ENCODE measurements at places on chromosomes 16 and 17.

- no peak for DNase-seq
These were observed 13.7 kb upstream of the OSGIN1 start for GRCh38 chr16:83939266-83939855.

DNA sequence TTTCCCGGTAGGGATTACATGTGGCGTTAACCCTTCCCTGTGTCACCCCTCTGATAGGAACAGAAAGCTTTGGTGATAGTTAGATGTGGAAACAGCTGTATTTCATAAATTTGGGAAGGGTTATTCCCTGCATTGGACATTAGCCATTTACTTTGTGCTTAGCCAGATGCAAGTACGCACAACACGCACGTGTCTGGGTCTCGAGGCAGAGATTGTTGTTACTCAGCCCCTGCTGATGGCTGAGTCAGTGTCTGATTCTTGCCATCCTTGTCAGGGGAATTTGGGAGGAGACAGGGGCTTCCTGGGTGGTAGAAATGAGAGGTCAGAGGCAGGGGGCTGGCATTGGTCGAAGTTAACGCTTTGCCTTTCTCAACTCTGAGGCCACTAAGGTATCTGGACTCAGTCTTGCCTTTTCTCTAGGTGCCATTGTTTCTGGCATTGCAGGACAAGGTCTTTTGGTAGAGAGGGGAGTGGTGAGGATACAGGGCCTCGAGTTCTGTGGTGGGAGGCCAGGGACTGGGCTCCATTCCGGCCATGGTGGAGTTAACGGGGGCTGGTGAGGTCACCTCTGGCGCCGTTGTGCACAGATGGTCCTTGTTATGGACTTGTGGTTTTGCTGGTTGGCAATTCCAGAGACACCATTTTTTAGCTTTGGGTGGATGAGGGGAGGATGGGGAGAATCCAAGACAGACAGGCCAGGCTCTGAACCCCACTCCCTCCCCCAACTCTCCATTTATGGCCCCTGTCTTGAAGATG lies 8.2 kb downstream of the MMP2 start:
- no peak for DNase-seq

DNA sequence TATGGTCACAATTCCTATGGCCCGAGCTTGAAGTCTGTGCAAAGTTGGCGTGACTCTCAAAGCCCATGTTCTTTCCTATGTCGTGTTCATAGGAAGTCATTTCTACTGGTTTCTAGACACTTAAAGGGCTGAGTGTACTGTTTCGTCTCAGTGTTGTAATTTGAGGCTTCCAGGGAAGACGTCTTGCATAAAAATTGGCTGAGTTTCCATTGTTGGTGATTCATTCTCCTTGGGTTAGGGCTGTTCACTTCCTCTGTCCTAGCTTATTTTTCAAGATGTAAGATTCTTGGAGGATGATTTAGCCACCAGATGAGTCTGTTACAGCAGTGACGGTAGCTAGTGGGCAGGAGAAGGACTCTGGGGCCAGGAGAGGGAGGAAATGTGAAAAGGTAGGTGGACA lies 43.1 kb downstream of the PIK3R5 start:
- DNase-seq, result no peak

- DNase-seq, result no peak
These were observed 229.3 kb downstream of the C16orf78 start for GRCh38 chr16:49602976-49603310.

DNA sequence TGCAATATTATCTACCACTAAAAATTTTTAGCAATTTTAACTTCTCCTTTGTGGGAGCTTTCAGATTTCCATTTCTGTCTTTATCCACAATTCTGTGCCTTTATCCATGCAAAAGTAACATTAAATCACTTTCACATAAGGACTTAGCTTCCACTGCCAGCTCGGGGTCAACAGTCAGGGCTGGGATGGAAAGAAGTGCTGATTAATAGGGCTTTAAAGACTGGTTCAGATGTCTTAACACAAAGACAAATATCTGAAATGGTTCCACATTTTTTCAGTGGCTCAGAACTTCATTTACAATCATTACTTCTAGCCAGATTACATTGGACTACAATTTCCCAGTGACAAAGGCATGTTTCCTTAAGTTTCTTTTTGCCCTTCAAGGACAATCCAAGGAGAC lies 191.8 kb upstream of the CPHXL start:
- no peak for DNase-seq

GRCh38 chr16:51290442-51291285 lies 139.6 kb upstream of the SALL1 start:
- no peak for DNase-seq

DNA sequence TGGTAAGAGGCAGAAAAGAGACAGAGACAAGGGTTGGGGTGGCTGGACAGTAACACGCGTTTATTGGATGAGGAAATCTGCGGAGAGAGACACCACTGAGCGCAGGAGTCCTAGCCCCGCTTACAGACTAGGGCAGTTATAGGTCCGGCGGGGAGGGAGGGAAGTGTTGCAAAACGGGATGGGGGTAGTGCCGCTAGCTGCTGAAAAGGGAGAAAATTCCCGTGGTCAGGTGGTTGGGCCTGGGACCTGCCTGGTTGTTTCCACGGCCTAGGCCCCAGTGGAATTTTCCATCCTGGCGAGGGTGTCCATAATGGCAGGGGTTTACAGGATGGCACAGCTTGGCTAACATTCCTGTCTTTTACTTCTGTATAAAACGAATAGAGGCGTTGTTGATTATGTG lies 5.5 kb upstream of the CPHXL2 start:
- no peak for DNase-seq

DNA sequence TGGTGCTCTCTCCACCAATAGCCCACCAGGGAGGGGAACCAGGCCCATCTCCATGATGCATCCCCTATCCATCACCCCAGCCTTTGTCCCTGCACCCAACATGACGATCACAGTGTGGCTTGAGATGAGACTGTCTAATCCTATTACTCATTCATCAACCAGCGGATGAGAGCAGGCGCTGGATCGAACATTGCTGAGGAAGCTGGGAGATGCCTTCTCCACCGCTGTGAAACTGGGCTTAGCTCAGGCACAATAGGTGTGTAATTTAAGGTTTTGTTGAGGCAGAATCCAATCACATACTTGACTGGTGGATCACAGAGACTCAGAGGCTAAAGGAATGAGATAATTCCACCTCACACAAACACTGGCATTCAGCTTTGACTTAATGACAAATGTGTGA lies 64.6 kb upstream of the IRX3 start:
- no peak for DNase-seq

- DNase-seq, result peak; percentile 74
These were observed 1.9 kb upstream of the PER1 start for GRCh38 chr17:8153957-8154607.

DNA sequence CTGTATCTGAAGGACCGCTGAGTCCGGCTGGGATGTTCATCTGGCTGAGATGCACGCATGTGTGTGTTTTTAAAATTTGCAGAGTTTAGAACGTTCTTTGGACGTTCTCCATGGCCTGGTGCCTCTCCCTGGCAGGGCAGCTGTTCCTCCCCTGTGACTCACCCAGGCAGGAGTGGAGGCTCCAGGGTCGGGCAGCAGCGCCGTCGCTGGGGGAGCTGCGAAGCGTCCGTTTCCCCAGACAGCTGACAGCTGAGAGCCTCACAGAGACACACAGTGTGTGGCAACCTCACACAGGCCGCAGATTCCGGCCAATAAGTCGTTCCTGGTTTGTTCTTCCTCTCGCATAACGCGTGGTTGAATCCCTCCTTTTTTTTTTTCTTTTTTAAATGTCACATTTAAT lies 80.6 kb downstream of the OR1D5 start:
- DNase-seq, result no peak

GRCh38 chr17:75685499-75685898 lies 18.4 kb downstream of the SAP30BP start:
- no peak for DNase-seq

GRCh38 chr17:57499648-57500049 lies 243.3 kb downstream of the MSI2 start:
- no peak for DNase-seq

GRCh38 chr16:2299915-2300192 lies 31.9 kb upstream of the RNPS1 start:
- no peak for DNase-seq

DNA sequence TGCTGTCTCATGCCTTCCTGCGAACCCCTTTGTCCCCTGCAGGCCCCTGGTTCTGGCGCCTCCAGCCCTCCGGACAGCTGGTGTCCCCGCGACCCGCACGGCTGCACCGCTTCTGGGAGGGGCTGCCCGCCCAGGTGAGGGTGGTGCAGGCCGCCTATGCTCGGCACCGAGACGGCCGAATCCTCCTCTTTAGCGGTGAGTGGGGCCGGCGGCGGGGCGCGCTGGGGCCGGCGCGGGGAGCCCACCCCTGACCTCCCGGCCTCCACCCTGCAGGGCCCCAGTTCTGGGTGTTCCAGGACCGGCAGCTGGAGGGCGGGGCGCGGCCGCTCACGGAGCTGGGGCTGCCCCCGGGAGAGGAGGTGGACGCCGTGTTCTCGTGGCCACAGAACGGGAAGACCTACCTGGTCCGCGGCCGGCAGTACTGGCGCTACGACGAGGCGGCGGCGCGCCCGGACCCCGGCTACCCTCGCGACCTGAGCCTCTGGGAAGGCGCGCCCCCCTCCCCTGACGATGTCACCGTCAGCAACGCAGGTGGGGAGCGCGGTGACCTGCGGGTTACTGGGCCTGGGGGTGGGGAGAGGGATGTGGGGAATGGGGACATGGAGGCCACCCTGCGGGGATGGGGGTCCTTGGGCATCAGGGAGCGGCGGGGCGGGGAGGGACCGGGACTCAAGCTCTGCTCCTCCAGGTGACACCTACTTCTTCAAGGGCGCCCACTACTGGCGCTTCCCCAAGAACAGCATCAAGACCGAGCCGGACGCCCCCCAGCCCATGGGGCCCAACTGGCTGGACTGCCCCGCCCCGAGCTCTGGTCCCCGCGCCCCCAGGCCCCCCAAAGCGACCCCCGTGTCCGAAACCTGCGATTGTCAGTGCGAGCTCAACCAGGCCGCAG lies 7.1 kb upstream of the IL32 start:
- DNase-seq, result no peak

DNA sequence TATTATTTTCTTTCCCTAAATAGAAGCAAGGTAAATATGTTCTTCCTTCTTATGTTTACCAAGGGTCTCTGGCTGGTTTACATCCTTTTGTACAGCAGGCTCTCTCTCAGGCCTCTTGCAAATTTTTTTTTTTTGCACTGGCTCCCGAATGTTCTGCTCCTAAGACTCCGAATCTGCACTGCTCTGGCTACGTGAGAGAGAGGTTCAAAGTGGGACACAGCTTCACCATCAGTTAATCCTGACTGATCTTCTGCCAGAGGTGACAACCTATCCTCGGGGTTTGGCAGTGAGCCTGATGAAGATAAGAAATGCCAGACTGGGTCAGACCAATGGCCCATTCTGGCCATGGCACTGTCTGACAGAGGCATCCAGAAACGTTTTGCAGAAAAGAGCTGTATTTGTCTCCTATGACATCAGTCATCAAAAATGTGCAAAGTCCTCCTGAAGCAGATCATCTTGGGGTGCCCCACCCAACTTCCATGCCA lies 136.9 kb downstream of the GRIN2A start:
- DNase-seq, result no peak

GRCh38 chr16:64826374-64826773 lies 295.5 kb downstream of the CDH11 start:
- DNase-seq, result no peak

DNA sequence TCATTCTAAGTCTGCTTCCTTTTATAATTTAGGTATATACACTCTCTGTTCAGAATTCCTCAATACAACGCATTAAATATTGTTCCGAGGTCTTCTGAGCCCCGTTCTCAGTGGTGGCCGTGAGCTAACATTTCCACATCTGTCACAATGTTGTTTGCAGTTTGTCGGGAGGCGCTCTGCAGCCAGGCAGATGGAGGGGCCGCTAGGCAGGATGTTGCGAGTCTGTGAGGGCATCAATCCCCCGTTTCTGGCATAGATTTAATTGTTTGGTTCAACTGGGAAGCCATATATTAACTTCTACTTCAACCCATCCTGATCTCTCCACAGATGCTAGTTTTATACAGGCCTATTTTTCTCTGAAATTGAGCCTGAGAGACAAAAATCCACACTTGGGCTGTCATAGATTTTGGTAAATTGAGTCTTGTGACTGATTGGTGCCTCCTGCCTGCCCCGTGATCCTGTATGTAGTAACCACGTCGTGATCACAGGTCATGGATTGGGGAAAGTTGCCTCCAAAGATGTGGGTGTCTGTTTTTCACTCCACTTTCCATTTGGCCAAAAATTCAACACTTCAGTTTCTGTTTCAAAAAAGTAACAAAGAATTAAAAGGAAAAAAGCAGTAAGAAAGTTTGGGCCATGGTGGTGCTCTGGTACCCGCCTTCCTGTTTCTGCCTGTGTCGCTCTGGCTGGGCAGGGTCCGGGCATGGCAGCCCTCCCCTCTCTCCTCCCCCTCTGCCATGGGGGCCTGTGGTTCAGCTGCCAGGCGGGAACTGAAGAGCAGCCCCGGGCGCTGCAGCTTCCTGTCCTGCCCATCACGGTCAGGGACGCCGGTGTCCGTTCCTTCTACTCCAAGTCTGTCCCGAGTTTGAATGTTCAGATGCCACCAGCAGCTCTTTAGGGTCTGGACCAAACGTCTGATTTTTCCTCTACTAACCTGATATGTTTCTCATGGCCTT lies 41.5 kb downstream of the RPTOR start:
- DNase-seq, result no peak

GRCh38 chr16:35794896-35795295 lies 2335.5 kb downstream of the TP53TG3F start:
- DNase-seq, result no peak

- DNase-seq, result no peak
These were observed 148.4 kb downstream of the TOX3 start for GRCh38 chr16:52398491-52398960.

GRCh38 chr16:73369851-73370250 lies 321.9 kb upstream of the ZFHX3 start:
- DNase-seq, result no peak

DNA sequence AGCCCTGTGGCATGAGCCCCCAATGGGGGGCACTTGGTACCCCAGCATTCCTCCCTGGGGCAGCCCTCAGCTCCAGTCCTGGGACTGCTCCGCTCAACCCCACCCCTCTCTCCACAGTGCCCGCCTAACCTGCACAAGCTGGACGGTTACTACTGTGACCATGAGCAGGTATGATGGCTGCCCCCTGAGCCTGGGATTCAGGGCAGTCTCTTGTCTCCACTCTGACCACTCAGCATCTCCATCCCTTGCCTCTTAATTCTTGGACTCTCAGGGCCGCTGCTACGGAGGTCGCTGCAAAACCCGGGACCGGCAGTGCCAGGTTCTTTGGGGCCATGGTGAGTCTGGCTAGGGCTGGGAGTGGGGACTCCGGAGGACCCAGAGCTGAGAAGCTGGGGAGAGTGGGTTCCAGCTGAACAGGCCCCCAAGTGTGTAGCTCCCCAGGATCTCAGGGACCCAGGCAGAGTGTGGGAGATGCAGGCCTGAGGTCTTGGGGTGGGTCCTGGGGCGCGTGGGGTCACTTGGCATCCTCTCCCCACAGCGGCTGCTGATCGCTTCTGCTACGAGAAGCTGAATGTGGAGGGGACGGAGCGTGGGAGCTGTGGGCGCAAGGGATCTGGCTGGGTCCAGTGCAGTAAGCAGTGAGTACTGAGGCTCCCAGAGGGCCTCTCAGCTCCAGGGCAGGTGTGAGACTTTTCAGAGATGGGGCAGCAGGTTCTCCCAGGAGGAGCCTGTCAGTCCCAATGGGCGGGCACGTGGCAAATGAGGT lies 18.0 kb downstream of the ADAM11 start:
- no peak for DNase-seq

GRCh38 chr17:69853541-69854224 lies 221.3 kb upstream of the KCNJ16 start:
- no peak for DNase-seq

Data from stimulated activated CD4-positive, alpha-beta T cell treated with anti-CD3 and anti-CD28 coated beads, Interleukin-15, amount 100 ng/mL, for 48 hours (primary cell).